ENCODE measurements at places on chromosomes 1 and 21.

- no peak for DNase-seq
Observed at GRCh38 chr1:28354121-28354520, 15.4 kb upstream of the PHACTR4 start.

GRCh38 chr1:227891955-227892488 lies 55.7 kb downstream of the WNT9A start:
- no peak for DNase-seq

DNA sequence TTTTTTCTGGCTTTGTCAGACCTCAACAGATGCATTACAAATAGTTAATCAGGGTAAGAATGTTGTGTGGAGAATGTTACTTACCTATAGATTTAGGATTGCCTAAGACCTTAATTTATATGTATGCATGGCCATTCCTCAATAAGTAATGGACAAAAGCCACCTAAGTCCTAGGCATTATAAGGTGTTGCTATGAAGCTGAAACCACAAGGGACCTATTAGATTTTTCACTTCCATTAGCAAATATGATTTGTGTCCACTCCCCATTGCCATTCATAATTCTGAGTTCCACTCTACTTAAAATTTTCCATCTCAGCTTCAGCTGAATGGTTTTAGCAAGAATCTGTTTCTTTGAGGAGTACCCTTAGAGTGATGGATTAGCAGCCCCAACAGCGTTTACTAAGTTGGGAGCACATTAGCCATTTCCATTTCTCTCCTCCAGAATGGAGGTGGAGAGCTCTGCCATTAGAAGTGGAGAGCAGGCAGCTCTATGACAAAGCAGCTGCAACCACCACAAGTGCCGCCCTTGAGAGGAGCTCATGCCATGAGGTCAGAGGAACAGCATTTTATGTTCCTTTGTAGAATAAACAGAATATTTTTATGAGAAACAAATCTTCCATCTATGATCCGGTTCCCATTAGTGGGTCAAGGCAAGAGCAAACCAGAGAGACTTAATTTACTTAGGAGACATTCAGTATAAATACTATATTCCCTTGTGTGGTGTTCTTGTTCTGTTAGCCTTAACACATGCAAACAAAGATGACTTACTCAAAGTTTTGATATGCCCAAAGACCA lies 28.9 kb upstream of the C1orf87 start:
- DNase-seq, result no peak

DNA sequence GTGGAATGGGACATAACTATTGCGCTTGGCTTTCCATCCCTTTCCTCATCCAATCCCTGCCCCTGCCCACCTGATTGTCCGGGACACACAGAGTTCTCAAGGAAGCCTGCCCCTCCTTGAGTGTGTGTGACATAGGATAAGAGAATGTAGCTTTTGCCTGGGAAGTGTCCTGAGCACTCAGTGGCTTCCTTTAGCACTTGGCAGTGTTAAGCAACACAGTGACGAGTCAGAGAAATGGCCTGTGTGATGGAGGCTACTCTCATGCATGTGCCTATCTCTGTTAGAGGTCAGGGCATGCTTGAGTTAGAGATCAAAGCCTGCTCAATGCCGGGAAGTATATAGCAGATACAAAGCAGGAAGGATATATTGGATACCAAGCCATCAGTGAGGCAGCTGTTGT lies 289.5 kb downstream of the SIPA1L2 start:
- no peak for DNase-seq

DNA sequence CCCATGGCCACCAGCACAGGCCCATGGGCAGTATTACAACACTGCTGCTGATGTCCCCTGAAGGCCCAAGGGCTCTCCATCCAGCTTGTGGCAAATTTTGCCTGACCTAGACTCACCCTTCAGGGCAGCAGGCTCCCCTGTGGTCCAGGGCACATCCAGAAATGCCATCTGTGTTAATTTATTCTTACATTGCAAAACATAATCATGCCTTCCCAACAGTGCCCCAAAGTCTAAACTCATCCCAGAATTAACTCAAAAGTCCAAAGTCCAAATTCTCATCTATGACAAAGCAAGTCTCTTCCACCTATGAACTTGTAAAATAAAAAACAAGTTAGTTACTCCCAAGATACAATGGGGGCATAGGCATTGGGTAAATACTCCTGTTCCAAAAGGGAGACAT lies 13.3 kb downstream of the VN1R5 start:
- no peak for DNase-seq

DNA sequence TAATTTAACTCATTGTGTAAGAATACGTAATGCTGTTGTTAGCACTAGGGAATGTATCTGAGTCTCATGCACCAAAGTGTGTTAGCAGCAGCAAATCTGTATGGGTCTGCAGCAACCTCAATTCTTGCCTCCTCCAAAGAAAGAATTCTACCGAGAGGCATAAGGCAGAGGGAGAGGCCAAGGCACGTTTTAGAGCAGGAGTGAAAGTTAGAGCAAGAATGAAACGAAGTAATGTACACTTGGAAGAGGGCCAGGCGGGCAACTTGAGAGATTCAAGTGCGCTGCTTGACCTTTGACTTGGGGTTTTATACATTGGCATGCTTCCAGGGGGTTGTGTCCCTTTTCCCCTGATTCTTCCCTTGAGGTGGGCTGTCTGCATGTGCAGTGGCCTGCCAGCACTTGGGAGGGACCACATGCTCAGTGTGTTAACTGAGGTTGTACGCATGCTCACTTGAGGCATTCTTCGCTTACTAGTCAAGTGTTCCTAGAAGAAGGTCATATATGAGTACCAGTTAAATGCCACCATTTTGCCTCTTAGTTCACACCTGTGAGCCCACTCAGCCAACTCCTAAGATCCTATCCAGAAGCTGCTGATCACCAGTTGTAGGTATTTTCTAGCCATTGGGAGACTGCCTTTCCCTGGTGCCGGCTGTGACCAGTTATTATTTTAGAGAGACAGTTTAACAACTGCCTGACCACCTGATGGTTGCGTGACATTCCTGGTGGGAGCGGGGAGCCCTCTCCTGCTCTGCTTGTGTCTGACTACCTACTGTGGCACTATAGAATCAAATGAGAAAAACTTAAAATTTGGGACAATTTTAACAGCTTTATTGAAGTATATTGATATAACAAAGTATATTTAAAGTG lies 2.7 kb upstream of the CNN3 start:
- no peak for DNase-seq

DNA sequence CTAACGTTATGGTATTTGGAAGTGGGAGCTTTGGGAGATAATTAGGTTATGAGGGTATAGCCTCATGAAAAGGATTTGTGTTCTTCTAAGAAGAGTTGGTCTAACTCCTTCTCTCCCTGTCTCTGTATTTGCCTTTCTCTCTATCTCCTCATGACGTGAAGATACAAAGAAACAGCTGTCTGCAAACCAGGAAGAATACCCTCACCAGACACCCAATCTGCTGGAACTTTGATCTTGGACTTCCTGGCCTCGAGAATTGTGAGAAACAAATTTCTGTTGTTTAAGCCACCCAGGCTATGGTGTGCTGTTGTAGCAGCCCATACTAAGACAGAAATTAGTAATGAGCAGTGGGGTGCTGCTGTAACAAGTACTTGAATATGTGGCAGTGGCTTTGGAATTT lies 16.1 kb downstream of the C1orf141 start:
- DNase-seq, result no peak

DNA sequence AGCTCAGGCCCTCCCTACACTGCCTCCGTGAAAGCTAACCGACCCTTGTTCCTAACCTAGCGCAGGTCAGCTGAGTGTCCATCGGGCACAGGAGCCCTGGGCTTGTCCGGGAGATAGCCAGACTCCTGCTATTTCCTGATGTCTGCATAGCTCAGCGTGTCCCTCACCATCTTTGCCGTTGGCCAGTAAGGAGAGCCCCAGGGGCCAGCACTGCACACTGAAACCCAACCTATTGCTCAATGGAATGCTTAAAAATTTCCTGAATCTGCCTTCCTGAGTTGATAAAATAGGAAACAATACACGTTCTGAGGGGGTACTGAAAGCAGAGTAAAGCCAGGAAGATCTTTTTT lies 2.2 kb downstream of the RUNX1 start:
- peak; percentile 28 for DNase-seq

- no peak for DNase-seq
Observed at GRCh38 chr1:178119628-178120027, 25.7 kb downstream of the RASAL2 start.

DNA sequence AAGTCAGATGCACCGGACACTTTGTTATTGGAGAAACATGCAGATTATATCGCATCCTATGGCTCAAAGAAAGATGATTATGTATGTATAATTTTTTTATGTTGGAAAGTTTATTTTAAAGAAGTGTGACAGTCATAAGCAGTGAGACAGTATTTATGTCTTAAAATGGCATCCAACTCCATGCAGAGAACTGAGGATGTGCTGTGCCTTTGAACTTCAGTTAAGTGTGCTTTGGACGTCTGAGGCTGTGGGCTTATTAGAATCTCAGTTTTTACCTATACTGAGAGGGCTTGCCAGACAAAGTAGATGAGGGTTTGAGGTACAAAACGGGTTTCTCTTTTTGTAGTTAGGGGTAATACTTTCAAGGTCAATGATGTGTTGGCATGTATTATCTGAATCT lies 1.5 kb downstream of the RABGGTB start:
- DNase-seq, result no peak

- no peak for DNase-seq
Observed at GRCh38 chr1:51541313-51542050, 22.4 kb upstream of the EPS15 start.

- no peak for DNase-seq
Observed at GRCh38 chr1:23600283-23600682, 41.0 kb upstream of the ID3 start.

- peak; percentile 22 for DNase-seq
Observed at GRCh38 chr1:16164213-16165072, 8.6 kb upstream of the EPHA2 start.

- DNase-seq, result no peak
Observed at GRCh38 chr1:19312782-19313635, 883 bp downstream of the SLC66A1 start.

- no peak for DNase-seq
Observed at GRCh38 chr1:234484991-234485739, 6.2 kb upstream of the TARBP1 start.
